Ascending aorta (tissue), 2 donors: ENCODE measurements at places on chromosomes 7 and 10.

- no peak overlapping the region for H3K4me3 ChIP-seq
- H3K27ac ChIP-seq = no peak overlapping the region
- peaks cover 60% of the 10 kb centered on the region for H3K36me3 ChIP-seq
- DNase-seq = no peak
- no peaks in the 10 kb centered on the region for H3K4me1 ChIP-seq
Measured at GRCh38 chr7:2379161-2379560, 24.2 kb upstream of the CHST12 start.

- H3K4me1 ChIP-seq = no peaks in the 10 kb centered on the region
- no peaks in the 10 kb centered on the region for H3K27me3 ChIP-seq
- no peak for DNase-seq
- no peak overlapping the region for H3K27ac ChIP-seq
Measured at GRCh38 chr7:26328498-26329390, 37.1 kb downstream of the SNX10 start.

DNA sequence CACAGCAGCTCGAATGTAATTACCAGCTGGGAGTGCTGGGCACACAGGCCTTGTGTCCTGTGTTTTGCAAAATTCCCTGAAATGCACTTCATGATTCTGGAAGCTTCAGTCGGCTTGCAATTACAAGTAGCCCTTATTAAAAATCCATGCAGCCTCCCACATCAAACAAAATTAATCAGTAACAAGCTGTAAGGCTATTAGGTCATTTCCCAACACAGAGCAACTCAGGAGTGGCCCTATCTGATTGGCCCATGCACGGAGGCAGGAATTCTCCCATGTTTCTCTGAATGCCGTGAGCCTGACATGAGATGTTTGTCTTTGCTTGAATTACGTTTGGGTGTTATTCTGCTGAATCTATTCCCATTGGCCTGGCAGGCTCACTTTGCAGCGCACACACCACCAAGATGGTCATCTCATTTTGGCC lies 36.9 kb downstream of the FOXL3 start:
- no peak overlapping the region for H3K4me3 ChIP-seq
- H3K27ac ChIP-seq = no peak overlapping the region
- no peaks in the 10 kb centered on the region for H3K27me3 ChIP-seq
- H3K36me3 ChIP-seq = no peaks in the 10 kb centered on the region

GRCh38 chr10:115095758-115096157 lies 2.6 kb downstream of the ATRNL1 start:
- H3K36me3 ChIP-seq = no peaks in the 10 kb centered on the region
- no peaks in the 10 kb centered on the region for H3K4me1 ChIP-seq
- H3K27ac ChIP-seq = no peak overlapping the region
- no peak for DNase-seq
- H3K4me3 ChIP-seq = no peak overlapping the region

GRCh38 chr7:92835261-92835850 lies 1.0 kb downstream of the CDK6 start:
- no peaks in the 10 kb centered on the region for H3K27me3 ChIP-seq
- peak overlapping the region; percentile 64 for H3K27ac ChIP-seq
- peak; percentile 76 for DNase-seq
- peaks cover 4% of the 10 kb centered on the region for H3K4me1 ChIP-seq
- no peaks in the 10 kb centered on the region for H3K36me3 ChIP-seq

- no peak for DNase-seq
- no peaks in the 10 kb centered on the region for H3K4me1 ChIP-seq
- no peak overlapping the region for H3K27ac ChIP-seq
- H3K27me3 ChIP-seq = no peaks in the 10 kb centered on the region
Measured at GRCh38 chr10:117306674-117307073, 65.8 kb downstream of the SLC18A2 start.

GRCh38 chr7:46630031-46630430 lies 709.0 kb upstream of the IGFBP3 start:
- no peaks in the 10 kb centered on the region for H3K4me1 ChIP-seq
- H3K36me3 ChIP-seq = no peaks in the 10 kb centered on the region
- no peaks in the 10 kb centered on the region for H3K27me3 ChIP-seq
- H3K4me3 ChIP-seq = no peak overlapping the region

- no peaks in the 10 kb centered on the region for H3K36me3 ChIP-seq
- H3K27ac ChIP-seq = no peak overlapping the region
- H3K27me3 ChIP-seq = no peaks in the 10 kb centered on the region
- DNase-seq = no peak
Measured at GRCh38 chr7:52091996-52092395, 775.4 kb upstream of the COBL start.

DNA sequence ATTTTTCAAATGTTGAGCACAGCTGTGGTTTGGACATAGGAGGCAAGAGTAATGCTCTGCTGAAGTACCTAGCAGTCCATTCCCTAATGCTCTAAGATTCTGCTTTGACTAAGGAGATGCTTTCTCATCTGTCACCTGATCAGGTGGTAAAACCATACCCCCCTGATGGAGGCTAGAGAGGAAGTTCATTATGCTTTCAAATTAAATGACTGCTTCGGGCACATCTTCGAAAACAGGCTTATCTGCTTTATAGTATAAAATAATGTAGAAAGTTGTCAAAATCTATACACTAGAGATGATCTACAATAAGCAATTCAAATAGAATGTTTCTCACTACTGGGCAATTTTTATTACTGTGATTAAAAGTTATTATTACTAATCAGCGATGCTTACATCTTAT lies at the start of gene GNAT3:
GNAT3 (minus strand) TSS at position 101 of the 400 bp plus-strand sequence. CDS start 138 bp downstream, outside the sequence.
- DNase-seq = no peak
- no peak within 1 kb of the TSS for H3K4me3 ChIP-seq
- no peaks in the 10 kb centered on the region for H3K27me3 ChIP-seq

DNA sequence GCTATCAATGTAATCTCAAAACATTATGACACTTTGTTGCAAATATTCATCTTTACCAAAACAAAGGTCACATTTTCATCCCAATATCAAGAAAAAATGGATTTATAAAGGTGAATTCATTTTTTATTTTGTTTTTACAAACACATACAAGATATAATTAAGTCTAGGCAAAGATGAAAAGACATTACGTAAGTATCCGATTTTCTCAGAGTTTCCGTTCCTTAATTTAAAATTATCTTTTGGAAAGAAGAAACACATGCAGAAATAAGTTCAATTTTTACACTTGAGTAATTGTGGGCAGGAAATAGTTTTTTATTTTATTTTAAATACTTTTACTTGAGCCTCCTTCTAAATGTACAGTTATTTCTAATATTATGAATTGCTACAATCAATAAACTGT lies 24.6 kb downstream of the RTKN2 start:
- no peak for DNase-seq
- no peaks in the 10 kb centered on the region for H3K36me3 ChIP-seq
- no peak overlapping the region for H3K4me3 ChIP-seq
- H3K27me3 ChIP-seq = no peaks in the 10 kb centered on the region
- no peak overlapping the region for H3K27ac ChIP-seq

GRCh38 chr7:35804231-35804970 lies 3.5 kb downstream of the SEPTIN7 start:
- no peak overlapping the region for H3K27ac ChIP-seq
- H3K36me3 ChIP-seq = no peaks in the 10 kb centered on the region
- H3K4me1 ChIP-seq = no peaks in the 10 kb centered on the region

DNA sequence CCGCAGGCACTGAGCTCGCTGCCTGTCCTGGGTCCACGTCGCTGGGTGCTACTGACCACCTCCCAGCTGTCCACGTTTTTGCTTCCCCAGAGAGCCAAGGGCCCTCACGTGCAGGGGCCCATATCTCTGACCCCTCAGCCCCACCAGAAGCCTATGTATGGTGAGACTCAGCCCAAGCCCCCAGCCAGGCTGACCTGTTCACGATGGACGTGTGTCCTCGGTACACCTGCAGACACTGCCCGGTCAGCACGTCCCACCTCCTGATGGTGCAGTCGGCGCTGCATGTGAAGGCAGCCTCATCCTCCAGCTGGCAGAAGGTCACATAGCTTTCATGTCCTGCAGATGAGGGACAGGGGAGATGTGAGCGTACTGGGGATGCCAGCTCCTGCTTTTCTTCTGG lies 9.9 kb downstream of the WDR86 start:
- peaks cover 15% of the 10 kb centered on the region for H3K4me1 ChIP-seq
- H3K36me3 ChIP-seq = no peaks in the 10 kb centered on the region
- no peak overlapping the region for H3K4me3 ChIP-seq
